Stimulated activated CD8-positive, alpha-beta memory T cell treated with anti-CD3 and anti-CD28 coated beads, Interleukin-4, amount 100 ng/mL, for 4 hours (primary cell): ENCODE measurements at places on chromosomes 2 and 18.

DNA sequence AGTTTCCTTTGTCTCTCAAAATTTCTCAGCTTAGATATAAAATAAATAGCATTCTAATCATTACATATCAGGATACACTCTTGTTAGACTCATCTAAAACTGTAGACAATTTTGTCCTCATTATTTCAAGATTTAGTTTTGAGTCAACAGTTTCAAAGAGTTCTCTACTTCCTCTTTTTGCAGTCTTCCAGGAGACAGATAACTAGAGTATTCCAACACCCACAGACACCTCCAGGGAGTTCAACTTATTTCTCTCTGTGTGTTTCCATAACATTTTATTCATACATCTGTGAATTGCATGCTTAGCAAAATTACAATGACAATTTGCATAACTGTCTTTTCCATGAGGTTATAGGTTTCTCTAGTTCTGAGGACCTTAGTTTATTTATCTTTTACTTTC, 166.6 kb upstream of the HNMT start:
- DNase-seq: no peak

DNA sequence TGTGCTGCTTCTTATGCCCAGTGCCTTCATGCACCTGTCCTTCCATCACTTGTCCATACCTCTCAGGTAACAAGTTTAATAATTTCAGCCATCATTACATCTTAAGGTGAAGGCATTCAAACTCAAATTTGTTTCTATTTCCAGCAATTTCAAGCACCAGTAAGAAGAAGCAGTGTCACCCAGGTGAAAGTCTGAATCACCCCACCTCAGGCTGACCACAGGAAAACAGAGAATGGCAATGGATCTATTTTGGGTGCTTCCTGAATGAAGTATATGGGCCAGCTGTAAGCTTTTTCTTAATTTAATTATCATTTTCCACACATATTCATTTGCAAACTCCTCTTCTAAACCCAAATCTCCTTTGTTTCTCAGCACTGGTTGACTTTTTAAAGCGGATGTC, 372.7 kb upstream of the SOX11 start:
- no peak for DNase-seq

DNA sequence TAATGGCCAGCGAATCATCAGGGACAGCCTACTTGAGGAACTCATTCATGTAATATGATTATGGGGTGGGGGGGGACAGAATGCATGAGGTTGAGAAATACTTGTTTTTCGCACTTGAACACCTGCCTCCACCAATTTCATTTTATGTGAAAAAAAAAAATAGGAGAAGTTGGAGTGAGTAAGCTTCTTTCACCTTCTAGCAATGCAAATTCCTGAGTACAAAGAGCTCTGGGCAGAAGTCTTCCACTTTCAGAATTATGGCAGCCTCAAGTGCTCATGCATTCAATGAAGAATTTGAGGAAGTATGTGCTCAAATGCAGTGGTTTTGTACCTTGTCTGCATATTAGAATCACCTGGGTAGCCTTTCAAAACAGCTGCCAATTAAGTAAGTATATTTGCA, 40.1 kb upstream of the GPD2 start:
- no peak for DNase-seq

GRCh38 chr2:85257970-85258605, 69.7 kb downstream of the TGOLN2 start:
- DNase-seq: no peak

DNA sequence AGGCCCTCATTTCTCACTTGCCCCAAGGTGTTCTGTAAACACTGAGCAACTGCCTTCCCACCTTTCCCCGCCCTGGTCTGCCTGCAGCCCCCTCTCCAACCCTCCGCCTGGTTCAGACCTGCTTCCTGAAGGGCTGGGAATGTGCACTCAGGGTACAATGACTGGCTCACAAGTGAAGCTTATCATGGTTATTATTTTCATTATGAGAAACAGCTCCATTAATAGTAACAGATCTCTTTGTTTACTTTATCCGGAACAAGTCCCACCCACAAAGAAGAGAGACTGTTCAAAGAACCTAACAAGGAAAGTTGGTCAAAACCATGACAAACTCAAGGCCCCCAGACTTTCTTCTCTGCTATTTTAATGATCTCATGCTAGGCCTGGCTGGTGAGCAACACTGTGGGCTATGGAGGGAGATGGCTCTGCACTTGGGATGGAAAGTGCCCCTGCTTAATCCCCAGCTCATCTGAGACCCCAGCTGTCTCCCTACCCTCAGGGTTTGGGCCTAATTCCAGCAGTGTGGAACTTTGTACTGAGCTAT, 36.7 kb downstream of the ARHGAP25 start:
- DNase-seq: no peak

DNA sequence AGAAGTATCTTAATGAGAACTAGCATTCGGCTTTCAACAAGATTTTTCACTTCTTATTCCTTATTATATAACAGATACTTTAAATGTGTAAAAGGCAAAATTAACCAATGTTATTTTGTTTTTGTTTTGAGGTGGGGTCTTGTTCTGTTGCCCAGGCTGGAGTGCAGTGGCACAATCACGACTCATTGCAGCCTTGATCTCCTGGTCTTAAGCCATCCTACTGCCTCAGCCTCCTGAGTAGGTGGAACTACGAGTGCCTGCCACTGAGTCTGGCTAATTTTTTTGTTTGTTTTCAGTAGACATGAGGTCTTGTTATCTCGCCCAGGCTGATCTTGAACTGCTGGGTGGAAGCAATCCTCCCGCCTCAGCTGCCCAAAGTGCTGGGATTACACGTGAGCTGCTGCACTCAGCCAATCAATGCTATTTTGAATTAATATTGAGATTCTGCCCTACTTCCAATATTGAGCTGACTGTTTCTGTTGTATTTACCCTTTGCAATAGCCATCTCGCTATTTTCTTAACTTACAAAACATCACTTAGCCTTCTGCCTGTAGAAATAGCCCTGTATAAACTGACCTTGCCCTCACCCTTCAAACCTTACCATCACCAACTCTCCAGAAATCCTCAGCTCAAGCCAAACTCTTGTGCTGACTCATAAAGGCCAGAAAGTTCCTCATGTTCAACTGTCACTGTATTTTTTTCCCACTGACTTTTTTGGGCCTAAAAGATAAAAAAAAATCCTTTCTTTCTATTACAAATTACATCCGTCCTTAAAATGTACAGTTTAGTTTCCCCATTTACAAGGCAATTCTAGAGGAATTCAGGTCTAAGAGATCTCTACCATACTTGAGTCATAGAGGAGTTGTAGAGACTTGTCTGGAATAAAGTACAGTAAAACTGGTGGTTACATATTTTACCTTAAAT, 94.3 kb downstream of the OLA1 start:
- DNase-seq: no peak

- DNase-seq: no peak
Observed at GRCh38 chr2:112493048-112493447, 11.1 kb downstream of the TTL start.

DNA sequence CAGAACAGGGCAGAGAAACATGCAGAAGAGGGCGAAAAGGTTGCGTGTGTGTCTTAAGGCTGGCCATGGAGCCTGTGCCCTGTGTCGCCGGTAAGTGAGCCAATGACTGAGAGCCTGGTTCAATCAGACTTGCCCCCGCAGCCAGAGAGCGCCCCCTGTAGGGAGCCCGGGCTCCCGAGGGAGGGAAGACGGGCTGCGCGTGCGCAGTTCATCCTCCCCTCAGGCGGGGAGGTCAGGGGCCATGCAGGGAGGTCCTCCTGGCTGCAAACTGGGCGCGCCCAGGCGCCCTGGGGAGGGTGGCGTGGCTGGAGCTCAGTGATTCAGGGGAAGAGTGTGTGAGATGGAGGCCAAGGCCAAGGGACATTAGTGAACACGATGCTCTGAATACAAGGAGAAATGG, 276.6 kb downstream of the PHLPP1 start:
- DNase-seq: no peak

DNA sequence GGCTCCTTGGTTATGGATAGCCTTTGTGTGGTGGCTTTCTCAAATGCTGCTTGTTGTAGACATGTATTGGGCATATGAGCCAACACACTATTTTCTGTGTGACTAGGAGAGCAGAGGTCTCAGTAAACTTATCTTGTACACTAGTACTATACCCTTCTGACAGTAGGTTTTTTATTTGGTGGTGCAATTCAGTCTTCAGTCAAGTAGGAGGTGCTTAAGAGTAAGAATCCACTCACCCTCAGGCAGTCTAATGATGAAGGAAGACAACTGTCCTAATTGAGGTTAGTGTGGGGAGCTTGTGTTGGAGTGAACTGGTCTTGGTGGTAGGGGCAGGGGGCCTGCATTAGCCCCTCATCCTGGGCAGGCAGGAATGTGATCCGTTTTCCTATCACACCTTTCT, 164.0 kb downstream of the SLC4A10 start:
- no peak for DNase-seq

DNA sequence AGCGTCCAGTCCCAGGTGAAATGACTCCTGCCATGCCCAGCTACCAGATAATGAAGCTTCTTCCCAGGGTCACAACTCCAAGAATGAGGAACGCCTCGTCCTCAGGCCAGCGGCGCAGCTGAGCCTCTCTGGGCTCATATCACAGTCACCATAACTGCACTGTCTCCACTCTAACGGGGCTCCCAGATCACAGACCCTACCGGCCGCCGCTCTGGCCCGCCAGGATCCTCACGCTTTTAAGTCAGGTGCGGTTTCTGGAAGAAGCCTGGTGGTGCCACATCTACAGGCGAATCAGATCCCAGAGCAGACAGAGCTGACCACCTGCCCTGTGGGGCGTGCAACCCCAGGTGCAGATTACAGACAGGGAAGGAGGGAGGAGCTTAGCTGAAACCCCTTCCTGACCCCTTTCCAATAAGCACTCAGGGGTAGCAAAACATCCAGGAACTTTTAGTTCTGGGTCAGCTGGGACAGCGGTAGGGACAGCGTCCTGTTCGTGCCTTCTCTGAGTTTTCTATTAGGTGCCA, 3.7 kb upstream of the ACKR3 start:
- no peak for DNase-seq

DNA sequence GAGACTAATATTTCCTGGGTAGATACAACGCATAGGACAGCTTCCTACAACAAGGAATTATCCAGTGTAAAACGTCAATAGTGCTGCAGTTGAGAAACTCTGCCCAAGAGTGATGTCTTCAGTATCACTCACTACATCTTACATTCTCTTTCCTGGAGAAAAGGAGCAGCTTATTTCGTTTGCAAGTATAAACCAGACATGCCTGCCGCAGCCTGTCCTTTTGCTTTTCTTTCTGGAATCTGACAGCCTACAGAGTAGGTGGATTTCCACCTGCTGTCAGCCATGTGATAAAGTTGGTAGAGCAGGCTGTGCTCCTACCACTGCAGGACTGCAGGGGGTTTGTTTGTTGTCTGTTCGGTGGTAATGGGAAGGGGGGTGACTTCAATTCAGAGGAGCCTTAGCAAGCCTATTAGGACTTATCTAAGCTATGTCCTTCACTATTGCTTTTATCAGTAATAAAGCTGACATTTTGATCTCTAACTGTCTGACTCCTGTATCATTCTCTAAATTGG, 439.1 kb downstream of the GRB14 start:
- no peak for DNase-seq

DNA sequence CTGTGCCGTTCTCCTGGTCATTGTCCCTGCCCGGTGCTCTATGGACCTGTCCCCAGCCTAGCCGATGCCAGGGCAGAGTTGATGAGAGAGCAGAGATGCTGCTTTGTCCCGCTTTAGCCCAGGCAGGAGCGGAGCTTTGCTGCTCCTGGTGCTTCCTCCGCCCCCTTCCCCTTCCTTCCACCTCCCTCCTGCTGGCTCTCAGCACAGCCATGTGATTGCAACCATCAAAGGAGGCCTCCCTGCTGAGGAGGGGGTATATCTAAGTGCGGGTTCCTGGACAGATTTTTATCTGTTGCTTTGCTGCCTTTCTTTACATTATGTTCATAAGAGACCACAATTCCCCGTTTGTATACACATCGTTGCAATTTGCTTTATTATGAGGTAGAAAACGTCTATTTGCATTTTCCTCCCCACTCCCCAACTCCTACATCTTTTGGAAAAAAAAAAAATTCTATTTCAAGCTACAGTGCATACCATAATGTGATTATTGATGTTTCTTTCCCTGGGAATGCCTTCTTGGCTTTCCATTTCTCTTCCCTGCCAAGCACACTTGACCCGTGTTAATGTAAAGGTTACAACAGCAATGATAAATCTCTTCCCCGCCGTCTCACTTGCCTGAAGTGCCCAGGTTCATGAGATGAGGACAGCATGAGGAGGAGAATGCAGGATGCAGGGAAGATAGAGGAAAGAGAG, 25.4 kb downstream of the ALPK2 start:
- DNase-seq: no peak

DNA sequence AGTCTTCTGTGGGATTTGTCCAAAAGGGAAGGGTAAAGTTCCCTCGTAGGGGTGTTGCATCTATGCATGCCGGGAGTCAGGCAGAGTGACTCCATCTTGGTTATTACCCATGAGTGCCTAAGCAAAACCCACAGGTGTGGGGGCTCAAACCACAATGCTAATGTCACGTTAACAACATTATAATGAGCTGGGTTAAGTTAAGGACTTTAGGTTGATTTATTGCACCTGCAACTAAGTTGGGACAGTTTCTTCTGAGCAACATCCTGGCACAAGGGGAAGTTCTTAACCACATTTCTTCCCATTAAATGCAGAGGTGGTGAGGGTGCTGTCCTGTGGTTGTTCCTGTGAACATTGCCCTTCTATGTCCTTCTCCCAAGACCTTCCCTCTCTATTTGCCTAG, 1596.8 kb upstream of the SLC39A10 start:
- DNase-seq: no peak

- no peak for DNase-seq
Observed at GRCh38 chr2:68913359-68913758, 39.3 kb downstream of the GKN2 start.

- no peak for DNase-seq
Observed at GRCh38 chr18:55320424-55321264, 267.3 kb downstream of the TCF4 start.

DNA sequence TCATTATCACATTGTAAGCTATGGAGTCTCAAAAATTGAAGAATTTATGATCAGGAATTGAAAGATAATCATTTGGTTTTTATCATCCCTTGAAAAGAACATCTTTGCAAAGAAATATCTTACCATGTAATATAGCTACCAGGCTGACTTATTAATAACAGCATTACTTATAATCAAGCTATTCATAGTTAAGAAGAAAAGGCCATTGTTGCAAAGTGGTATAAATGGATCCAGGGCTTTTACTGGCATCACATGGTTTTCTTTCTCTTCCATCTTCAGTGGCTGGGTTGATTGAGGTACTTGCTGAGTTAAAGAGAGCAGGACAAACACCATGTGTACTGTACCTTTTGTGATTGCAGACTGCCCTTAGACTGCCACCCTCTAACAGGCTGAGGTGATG, 39.6 kb downstream of the MFSD6 start:
- no peak for DNase-seq

DNA sequence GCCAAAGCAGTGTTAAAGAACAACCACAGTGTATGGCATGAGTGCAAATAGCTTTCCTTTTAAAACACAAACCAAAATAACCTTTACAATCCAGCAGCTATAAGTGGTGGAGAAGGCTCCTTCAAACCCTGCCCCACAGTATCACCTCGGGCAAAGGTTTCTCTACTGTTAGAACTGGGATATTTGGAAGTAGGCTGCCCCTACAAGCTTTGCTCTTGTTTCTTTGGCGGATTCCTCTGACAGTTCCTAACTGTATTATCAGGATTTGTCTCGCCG, 214.8 kb downstream of the ZNF521 start:
- DNase-seq: no peak
